NCI-H1930 (cell line): ENCODE measurements at places on chromosomes 1 and 21.

- no peak for DNase-seq
Measured at GRCh38 chr1:40789661-40790430, 6.3 kb downstream of the KCNQ4 start.

GRCh38 chr1:26789612-26789865, 1.8 kb downstream of the PIGV start:
- DNase-seq = no peak

- DNase-seq = no peak
Measured at GRCh38 chr1:234168061-234168724, 205.1 kb upstream of the COA6 start.

DNA sequence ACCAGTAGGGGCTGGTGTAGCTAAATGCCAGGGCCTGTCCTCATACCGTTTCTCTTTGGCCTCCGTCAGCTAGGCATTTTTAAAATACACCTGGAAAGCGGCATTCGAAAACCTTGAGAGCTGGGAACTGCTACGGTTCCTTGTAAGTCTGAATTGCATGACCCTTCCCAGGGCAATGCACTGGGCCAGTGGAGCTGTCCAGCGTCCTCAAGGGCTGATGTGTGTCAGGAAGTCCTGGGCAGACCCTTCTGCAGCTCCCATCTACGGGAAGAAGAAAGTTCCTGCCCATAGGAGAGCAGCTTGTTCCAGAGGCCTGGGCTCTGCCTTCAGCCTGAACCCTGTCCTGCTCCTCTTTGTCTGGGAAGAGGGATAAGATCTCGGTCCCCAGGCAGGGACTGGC, 34.1 kb downstream of the UBASH3A start:
- DNase-seq = no peak

GRCh38 chr1:24904731-24905354, 25.2 kb downstream of the RUNX3 start:
- DNase-seq = no peak

- no peak for DNase-seq
Measured at GRCh38 chr1:181033799-181034451, at the start of gene MR1. Gene MR1, plus strand, starts transcription at chr1:181033983. Its CDS starts 25 bp downstream, at chr1:181034008.

GRCh38 chr1:66395202-66396061, 138.5 kb upstream of the SGIP1 start:
- no peak for DNase-seq

- no peak for DNase-seq
Measured at GRCh38 chr1:106435269-106435668, 621.2 kb upstream of the PRMT6 start.

DNA sequence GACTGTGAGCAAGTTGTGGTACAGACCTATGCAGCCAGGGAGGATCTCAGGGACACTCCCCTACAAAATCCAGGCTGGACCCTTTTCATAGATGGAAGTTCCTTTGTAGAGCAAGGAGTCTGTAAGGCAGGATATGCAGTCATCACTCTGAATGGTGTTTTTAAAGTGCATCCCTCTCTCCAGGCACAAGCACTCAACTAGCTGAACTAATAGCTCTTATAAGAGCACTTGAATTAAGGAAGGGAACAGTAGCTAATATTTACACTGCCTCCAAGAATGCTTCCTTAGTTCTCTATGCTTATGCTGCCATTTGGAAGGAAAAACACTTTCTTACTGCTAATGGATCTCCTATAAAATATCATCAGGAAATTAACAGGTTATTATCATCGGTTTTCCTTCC, 27.0 kb upstream of the SMYD3 start:
- no peak for DNase-seq

GRCh38 chr1:156001662-156002171, 19.0 kb downstream of the SSR2 start:
- no peak for DNase-seq

DNA sequence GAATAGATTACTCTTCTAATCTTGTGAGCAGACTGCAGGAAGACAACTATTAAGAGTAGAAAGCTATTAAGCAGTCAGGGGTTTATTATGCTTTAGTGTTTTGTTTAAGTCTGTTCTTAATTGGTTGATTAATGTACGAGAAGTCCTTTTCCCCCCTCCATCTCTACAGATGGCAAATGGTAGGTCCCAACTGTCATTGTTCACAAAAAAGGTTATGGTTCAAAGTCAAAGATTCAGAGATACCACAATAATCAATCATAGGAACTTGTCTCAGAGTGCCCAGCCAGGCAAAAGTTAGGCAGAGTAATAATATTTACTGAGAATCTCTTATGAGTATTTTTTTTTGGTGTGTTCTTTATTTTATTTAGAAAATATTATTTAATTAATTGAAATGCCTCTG, 26.8 kb downstream of the NFIA start:
- DNase-seq = no peak

GRCh38 chr1:185652348-185652747, 81.8 kb upstream of the HMCN1 start:
- no peak for DNase-seq

- no peak for DNase-seq
Measured at GRCh38 chr1:18922319-18922726, 20.0 kb upstream of the ALDH4A1 start.

- DNase-seq = peak; percentile 9
Measured at GRCh38 chr21:41071258-41072171, 96.4 kb upstream of the BACE2 start.

- no peak for DNase-seq
Measured at GRCh38 chr1:34800214-34800613, 7.4 kb downstream of the GJA4 start.

DNA sequence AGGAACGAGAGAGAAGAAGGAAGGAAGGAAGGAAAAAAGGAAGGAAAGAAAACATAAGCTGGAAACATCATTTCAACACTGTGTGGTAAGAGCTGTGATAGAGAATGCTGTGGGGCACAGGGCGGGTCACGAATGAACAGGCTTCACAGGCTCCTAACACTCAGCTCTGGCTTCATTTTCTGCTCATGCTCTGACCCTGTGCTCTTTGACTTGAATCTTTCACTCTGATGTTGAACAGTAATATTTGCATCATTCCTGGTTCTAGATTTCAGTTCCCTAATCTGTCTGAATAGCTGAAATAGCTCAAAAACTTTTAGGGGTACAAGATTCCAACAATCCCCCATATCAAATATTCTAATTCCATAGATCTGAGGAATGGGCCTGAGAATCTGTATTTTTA, 207.3 kb downstream of the LHX8 start:
- no peak for DNase-seq

GRCh38 chr1:210489491-210489890, 160.8 kb downstream of the HHAT start:
- DNase-seq = no peak

- no peak for DNase-seq
Measured at GRCh38 chr1:248905662-248906008, 400 bp upstream of the PGBD2 start.

GRCh38 chr21:17393413-17393812, 119.4 kb upstream of the CXADR start:
- peak; percentile 28 for DNase-seq

DNA sequence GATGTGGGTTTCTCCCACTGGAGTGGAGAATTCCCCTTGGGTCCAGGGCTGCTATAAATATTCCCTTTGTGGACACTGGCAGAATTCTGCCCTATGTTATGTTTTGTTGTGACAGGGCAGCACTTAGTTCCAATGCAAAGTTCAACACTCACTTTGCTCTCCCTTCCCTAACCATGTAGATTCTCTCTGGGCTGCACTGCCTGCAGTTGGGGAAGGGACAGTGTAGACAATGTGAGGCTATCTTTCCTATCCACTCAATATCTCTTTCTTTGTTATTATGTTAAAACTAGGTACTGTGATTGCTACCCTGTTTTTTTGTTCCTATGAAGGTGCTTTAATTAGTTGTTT, 19.6 kb downstream of the GPR88 start:
- DNase-seq = no peak

DNA sequence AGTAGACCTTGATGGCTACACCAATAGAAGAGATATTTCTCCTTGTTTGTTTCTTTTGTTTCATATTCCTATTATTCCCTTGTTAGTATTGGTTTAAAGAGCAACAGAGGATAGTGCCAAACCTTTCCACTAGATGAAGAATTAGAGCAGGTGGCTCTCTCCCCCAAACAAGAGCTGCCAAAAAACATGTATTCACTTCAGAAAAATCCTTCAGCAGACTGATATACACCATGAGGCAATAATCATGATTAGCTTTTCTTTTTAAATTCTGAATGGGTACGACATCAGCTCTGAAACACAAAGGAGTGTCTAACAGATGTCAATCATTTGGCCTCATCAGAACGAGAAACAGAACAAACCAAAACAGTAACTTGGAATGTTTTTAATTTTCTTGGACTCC, 67.3 kb upstream of the MAP10 start:
- DNase-seq = no peak

GRCh38 chr21:33478935-33479678, 667 bp downstream of the TMEM50B start:
- no peak for DNase-seq

GRCh38 chr21:14911351-14911750, 153.4 kb downstream of the NRIP1 start:
- DNase-seq = no peak

- no peak for DNase-seq
Measured at GRCh38 chr1:160429702-160430535, 29.6 kb downstream of the VANGL2 start.

DNA sequence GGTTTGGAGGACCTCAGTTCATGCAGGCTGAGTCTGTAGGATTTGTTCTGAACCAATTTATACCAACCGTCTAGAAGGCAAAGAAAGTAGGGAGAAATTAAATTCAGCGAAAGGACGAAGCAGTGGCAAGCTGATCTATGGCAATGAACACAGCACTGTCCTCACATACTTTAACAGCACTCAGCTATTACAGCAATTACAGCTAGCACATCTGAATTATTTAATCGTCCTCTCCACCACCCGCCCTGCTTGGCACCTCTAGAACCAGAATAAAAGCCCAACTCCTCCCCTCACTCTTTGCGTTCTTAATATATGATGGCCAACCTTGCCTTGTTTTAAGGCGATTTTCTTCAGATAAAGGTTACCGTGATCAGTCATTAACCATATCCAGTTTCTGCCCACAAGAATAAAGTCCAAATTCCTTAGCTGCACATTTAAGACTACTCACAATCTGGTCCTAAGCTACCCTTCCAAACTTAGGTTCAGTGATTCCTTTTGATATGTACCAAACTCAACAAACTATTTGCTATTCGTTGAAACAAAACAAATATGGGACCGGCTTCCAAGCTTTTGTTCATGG, 169.4 kb upstream of the ESRRG start:
- no peak for DNase-seq

- peak; percentile 13 for DNase-seq
Measured at GRCh38 chr1:61082311-61083012, at the start of gene NFIA. Gene NFIA, plus strand, starts transcription at chr1:61082561.

GRCh38 chr1:203796236-203796605, 798 bp downstream of the ZBED6 start:
- no peak for DNase-seq

DNA sequence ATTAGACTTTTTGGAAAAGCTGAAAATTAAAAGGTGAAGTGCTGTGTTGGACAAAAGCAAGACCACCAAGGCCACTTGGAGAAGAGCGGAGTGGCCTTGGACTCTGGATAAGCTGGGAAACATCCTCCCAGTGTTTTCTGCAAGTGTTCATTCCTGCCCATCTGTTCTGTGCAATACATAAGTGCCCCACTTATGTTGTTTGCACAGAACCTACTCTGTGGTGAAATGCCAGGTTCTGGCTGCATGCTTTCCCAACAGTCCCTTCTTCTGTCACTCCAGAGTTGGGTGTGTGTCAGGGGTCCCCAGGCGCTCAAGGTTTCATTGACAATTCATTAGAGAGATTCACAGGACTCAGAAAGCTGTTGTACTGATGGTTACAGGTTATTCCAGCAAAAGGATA, 30.3 kb downstream of the NHLH2 start:
- no peak for DNase-seq
